Mesenteric fat pad (tissue), 1 donor: ENCODE measurements at places on chromosomes 13 and 19.

DNA sequence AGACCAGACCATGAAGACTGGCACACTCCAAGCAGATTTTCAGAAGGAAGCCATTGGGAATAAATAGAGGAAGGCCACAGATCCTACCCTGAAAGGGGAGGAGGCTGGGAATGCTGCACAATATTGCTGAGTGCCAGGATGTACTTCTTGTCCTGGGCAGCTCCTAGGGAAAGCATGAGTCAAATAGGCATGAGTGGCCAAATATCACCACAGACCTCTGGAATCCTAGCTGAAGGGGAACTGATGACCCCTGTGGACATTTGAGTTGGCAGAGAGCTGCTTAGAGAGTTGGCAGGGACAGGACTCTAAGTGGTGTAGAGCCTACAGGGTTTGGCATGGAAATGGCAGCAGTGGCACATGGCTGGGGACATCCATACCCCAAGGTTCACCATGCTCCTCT lies 234.3 kb upstream of the TRPC4 start:
- no peak for DNase-seq

DNA sequence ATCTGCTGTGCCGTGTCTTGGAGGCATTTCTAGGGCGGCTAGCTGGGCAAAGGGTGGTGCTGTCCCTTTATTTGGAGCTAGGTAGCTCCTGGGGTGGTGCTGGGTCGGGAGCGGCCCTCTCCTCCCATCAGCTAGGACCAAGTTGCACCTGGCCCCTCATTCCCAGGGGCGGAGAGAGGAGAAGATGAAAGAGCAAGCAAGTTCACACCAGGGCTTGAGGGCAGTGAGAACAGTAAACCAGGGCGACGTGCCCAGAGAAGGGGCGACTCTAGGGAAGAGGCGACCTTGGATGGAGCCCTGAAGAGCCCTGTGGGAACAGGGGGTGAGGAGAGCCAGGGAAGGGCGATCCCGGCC lies 17.0 kb upstream of the KCNN1 start:
- DNase-seq, result no peak

DNA sequence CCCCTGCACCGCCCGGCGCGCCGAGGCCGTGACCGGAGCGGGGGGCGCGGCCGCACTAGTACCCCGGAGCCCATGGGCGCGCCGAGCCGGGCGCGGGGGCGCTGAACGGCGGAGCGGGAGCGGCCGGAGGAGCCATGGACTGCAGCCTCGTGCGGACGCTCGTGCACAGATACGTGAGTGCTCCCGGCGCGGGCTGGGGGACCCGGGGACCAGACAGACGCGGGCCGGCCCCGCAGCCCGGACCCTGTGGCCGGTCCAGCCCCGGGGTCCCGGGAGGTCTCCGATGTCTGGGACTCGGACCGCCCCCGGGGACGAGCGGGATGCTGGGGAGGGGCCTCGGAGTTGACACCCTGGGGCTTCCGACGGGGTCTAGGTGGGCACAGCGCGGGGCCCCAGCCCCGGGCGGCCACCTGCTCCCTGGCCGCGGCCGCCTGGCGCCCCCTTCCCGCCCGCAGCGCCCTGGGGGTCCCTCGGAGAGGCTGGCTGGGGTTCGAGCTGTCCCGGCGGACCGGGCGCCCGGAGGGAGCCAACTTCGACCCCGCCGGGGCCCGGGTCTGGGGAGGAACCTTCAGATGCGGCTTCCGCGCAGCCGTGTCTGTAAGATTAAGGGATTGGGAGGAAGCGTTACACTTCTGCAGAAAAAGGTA lies 568 bp downstream of the ATP11A start:
- DNase-seq, result peak; percentile 91

- no peak for DNase-seq
Observed at GRCh38 chr13:94195715-94196114, 283.8 kb downstream of the DCT start.

GRCh38 chr19:51311351-51312257 lies at the start of gene IGLON5:
TSS of gene IGLON5 (plus strand) at chr19:51311644. CDS start at chr19:51311848, 204 bp downstream.
- no peak for DNase-seq
